Immature natural killer cell (primary cell): ENCODE measurements at places on chromosomes 7 and 10.
A peak's percentile ranks its signal among the peaks of the same experiment; 100 is the strongest.

DNA sequence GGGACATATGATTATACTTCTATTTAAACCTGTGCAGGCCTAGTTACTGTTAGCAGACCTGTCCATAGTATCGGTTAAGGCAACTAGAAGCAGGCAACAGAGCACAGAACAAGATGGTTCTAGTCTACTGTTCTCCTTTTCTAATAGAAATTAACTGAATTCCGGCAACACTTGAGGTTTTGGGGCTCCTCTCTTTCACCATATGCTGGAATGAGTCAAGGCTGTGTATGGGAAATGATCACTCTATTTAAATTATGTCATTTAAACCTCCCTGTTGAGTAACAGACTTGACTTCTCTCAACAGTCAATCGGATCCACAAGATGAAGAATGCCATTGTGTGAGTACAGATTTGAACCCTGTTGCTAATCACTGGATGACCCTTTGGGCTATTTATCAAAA lies 6.2 kb upstream of the OTUD1 start:
- H3K27me3 ChIP-seq, result peaks cover 14% of the 10 kb centered on the region
- peaks cover under 1% of the 10 kb centered on the region for H3K4me1 ChIP-seq
- H3K4me3 ChIP-seq, result no peak overlapping the region
- H3K36me3 ChIP-seq, result no peaks in the 10 kb centered on the region
- DNase-seq, result no peak
- H3K27ac ChIP-seq, result no peak overlapping the region

GRCh38 chr7:82985144-82985802 lies 177.4 kb downstream of the PCLO start:
- H3K4me3 ChIP-seq, result no peak overlapping the region
- no peak for DNase-seq
- H3K36me3 ChIP-seq, result no peaks in the 10 kb centered on the region
- no peaks in the 10 kb centered on the region for H3K4me1 ChIP-seq
- no peaks in the 10 kb centered on the region for H3K27me3 ChIP-seq

DNA sequence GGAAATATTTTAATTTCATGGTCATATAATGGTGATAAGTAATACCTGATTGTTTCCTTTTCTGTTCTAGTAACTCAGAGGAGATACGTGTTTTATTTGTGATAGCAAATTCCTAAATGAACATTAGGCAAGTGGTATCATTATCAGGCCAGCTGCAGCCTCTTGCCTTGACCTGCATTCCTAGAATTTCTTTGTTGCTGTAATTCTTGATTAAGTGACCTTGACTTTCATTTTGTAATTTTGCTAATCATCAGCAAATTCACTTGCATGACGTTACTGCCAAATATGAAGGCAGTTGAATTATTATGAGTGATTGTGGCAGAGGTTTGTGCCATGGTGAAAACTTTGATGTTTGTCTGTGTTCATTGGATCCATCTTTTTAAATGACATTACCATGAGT lies 5.6 kb upstream of the AS3MT start:
- no peak for DNase-seq
- no peaks in the 10 kb centered on the region for H3K27me3 ChIP-seq
- H3K4me3 ChIP-seq, result no peak overlapping the region
- H3K36me3 ChIP-seq, result peaks cover 15% of the 10 kb centered on the region
- H3K4me1 ChIP-seq, result peaks cover under 1% of the 10 kb centered on the region
- H3K27ac ChIP-seq, result no peak overlapping the region

GRCh38 chr10:31134311-31134952 lies 102.8 kb upstream of the ZNF438 start:
- H3K36me3 ChIP-seq, result no peaks in the 10 kb centered on the region
- peaks cover 32% of the 10 kb centered on the region for H3K4me1 ChIP-seq
- H3K27ac ChIP-seq, result peak overlapping the region; percentile 88
- peak; percentile 19 for DNase-seq
- peaks cover 10% of the 10 kb centered on the region for H3K27me3 ChIP-seq

DNA sequence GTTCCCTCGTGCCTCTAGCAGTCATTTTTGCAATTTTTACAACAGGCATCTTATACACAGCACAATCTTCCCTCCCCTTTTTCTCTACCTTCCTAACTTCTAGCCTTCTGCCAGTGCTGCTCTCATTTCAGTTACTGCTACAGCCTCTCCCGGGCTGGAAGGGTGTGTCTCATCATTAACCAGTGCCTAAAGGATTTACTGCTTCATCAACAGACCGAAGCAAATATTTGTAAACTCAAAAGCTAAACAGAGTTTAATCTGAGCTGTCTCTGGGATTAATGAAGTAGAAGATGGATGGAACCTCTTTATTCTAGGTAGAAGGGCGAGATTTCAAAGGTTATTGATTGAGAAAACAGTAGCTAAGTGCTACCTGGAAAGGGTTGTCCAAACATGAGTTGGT lies 94.3 kb downstream of the PRPF18 start:
- H3K36me3 ChIP-seq, result no peaks in the 10 kb centered on the region
- no peak for DNase-seq
- H3K4me3 ChIP-seq, result no peak overlapping the region
- peaks cover 19% of the 10 kb centered on the region for H3K27me3 ChIP-seq
- H3K27ac ChIP-seq, result no peak overlapping the region

DNA sequence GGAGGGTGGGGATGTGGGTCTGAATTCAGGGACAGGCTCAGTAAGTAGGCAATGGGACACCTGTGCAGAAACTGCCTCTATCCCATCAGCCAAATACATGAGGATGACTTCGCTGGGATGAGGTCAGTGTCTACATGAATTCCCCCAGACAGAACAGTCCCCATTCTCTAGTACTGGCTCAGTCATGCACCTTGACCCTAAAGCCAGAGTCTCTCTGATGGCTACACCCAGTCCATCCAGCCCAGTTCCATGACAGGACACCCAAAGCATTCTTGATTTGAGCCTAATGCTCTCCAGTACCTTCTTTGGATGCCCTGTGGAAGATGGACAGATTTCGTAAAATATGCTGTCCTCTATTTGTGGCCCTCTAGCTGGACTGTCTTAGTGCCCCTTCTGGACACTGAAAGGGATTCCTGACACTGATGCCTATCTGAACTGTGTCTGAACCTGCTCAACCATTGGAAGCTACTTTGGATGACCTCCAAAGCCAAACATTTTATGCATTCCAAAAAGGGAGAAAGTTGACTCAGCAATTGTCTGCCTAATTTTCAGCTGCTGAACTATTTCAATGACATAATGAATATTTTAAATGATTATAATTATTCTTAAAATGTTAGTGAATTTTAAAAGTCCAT lies 14.6 kb downstream of the SFRP4 start:
- H3K27ac ChIP-seq, result no peak overlapping the region
- peaks cover 2% of the 10 kb centered on the region for H3K27me3 ChIP-seq
- peaks cover 5% of the 10 kb centered on the region for H3K36me3 ChIP-seq
- H3K4me1 ChIP-seq, result no peaks in the 10 kb centered on the region

- peaks cover 4% of the 10 kb centered on the region for H3K27me3 ChIP-seq
- H3K36me3 ChIP-seq, result no peaks in the 10 kb centered on the region
- no peak overlapping the region for H3K4me3 ChIP-seq
- no peak for DNase-seq
- no peak overlapping the region for H3K27ac ChIP-seq
Observed at GRCh38 chr7:45680776-45681175, 106.6 kb downstream of the ADCY1 start.

GRCh38 chr10:67612176-67612575 lies 83.8 kb downstream of the CTNNA3 start:
- no peak for DNase-seq
- H3K4me3 ChIP-seq, result no peak overlapping the region
- no peaks in the 10 kb centered on the region for H3K27me3 ChIP-seq
